NCI-H1092 treated with DMSO at 0.1 percent for 48 hours (cell line): ENCODE measurements at places on chromosomes 11 and 22.

- DNase-seq: no peak
Observed at GRCh38 chr11:111168871-111169270, 76.7 kb upstream of the POU2AF2 start.

DNA sequence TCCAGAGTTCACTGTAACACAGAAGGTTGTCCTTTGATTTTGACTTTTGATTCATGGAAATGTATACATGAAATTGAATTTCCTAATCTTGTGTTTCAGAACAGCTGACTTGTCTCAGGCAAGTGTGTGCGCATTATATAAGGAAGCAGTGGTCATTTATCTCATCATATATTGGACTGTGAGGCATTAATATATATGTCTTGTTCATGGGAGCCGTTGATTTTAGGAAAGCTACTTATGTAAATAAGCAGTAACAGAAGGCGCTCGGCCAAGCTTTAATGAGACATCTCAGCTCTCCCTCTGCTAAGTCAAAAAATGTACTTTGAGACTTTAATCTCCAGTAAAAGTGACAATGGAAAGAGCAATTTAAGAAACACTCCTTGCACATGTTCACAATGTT lies 100.5 kb downstream of the PDHX start:
- DNase-seq: no peak

- no peak for DNase-seq
Observed at GRCh38 chr22:22945195-22945594, 57.6 kb downstream of the IGLL5 start.

DNA sequence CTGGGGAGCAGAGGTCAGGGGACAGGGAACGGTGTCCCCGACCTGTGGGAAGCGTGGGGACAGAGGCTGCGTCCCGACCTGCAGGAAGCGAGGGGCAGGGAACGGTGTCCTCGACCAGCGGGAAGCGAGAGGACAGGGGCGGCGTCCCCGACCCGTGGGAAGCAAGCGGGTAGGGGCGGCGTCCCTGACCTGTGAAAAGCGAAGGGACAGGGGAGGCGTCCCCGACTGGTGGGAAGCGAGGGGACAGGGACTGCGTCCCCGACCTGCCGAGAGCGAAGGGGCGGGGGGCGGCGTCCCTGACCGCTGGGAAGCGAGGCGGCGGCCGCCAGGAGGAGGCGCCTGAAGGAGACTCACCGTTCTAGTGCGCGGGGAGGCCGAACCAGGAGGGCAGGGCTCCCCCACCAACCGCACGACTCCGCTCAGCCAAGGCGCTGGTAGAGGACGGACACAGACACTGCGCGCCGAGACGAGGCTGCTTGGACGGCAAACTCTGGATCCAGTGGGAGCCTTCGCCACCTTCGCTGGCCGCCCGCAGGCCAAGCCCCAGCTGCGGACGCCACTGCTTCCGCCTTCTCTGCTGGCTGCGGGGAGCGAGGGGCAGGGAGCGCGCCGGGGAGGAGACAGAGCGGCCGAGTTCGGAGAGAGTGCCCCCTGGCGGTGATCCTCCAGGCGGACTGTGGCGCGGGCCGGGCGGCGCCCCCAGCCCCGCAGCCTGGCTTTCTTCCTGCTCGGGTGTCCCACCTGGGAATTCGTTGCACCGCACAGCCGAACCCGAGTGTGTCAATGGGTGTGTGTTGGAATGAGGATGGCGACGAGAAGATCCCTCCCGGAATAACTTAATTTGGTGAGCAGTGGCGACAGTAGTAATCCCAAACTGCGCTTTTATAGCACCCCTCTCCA lies at the start of gene TRAF6:
Gene TRAF6 (minus strand): TSS at position 579 of the 900 bp plus-strand sequence. CDS start 8,757 bp downstream, outside the sequence.
- peak; percentile 67 for DNase-seq

DNA sequence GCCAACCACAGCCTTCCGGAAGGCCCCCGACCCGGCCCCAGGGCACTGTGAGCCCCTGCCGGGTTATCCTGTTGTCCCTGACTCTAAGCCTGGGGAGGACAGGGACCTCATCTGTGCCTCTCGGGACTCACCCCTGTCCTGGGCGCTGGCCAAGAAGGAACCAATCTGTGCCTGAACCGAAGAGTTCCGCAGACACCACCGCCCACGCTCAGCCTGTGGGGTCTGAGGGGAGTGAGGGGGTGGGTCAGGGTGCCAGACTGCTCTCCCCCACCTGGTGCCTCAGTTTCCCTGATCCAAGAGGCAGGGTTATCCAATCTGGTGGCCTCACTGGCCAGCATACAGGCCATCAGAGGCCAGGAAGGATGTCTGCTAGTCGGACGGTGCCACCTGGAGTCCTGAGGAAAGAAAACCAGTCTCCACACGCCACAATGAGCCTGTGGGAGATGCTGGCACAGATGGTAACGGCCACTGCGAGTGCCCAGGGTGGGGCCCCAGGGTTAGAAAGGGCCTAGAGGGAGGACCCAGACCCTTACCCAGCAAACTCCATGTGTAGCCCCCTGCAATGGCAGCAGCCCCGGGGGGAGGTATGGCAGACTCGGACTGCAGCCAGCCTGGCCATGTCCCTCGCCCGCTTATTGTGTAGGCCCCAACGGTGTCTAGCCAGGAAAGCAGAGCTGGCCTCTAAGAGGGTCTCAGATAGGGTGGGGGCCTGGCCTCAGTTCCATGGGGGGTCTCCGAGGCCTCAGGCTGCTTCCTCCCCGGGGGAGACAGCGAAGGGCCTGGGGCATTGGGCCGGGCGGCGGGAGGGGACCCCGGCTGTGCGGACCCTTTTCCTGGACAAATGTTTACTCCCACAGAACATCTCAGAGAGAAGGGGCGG lies 827 bp upstream of the TNNT3 start:
- no peak for DNase-seq

DNA sequence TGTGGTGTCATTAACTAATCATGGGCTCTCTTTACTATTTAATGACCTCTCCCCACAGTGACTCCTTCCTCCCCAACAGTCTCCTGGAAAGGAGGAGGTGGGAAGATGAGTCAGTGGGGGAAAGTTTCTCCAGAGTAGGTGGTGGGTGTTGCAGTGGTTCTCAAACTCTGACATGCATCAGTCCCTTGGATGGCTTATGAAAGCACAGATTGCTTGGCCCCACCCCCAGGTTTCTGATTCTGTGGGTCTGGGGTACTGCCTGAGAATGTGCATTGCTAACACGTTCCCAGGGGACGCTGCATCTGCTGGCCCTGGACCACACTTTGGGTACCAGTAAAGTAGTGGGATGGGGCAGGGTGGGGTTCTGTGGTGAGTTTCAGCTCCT lies 9.8 kb downstream of the CD82 start:
- DNase-seq: no peak

DNA sequence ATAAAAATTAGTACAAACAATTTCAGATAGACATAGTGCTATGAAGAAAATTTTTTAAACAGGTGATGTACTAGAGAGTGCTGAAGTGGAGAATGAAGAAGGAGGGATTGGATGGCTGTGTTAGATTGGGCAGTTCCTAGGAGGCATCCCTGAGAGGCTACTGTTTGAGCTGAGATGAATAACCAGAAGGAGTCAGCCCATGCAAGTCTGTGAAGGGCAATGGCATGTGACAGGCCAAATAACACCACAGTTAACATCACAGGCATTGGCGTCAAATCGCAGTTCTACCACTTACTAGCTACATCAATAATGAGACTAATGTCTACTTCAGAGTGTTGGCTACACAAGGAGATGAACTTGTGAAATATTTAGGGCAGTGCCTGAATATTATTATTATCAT lies 35.4 kb downstream of the HORMAD2 start:
- no peak for DNase-seq

- no peak for DNase-seq
Observed at GRCh38 chr11:112631333-112631732, 329.9 kb upstream of the NCAM1 start.

DNA sequence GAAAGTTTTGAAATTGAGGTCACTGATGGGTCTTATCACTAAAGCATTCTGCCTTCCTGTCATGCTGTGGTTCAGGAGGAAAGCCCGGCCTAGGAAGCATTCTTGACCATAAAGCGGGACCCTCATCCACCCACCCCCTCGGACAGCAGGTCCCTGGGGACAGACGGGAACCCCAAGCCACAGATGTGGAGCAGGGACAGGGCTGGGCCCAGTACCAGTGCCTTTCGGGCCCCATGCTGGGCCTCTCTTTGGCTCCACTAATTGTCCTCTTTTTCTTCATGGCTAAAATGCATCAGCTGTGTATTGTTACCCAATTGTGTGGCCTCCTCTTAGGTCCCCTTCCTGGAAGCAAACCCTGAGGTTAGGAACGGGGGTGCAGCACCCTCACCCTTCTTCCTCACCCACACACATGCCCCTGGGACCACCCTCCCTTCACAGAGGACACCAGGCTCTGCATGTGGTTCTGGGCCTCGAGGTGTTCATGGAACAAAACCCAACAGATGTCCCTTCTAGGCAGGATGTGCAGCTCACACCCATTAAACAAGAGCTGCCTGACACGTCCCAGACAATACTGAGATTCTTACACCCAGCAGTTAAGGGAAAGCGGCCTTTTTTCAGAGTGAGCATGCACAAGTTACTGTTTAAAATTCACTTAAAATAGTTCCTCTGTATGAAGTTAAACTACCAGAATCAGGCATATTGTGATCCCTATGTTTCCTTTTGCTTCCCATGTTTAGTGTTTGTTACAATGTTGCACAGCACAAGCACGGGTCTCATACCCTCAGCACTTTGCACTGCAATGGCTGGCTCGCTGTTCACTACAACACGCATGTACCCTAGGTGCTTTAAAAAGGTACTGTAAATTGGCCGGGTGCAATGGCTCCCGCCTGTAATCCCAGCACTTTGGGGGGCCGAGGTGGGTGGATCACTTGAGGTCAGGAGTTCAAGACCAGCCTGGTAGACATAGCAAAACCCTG lies 807.6 kb downstream of the BRD1 start:
- DNase-seq: no peak

DNA sequence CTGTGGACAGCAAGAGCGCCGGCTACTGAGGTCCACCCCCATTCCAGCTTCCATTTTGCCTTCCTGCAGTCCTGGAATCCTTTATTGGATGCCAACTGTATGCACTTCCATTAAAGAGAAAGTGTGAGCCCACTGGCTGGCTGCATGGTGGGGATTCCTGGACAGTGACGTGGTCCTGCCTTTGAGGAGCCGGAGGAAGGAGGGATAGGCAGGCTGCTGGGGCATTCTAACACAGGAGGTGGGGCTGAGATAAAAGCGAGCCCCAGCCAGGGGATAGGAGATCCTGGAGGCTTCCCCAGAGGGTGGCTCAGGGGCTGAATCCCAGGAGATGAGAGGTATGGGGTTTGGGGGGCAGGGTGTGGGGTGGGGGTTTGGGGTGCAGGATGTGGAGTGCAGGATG lies 984.7 kb downstream of the BRD1 start:
- DNase-seq: no peak

- no peak for DNase-seq
Observed at GRCh38 chr11:1281974-1282365, 27.5 kb downstream of the TOLLIP start.

DNA sequence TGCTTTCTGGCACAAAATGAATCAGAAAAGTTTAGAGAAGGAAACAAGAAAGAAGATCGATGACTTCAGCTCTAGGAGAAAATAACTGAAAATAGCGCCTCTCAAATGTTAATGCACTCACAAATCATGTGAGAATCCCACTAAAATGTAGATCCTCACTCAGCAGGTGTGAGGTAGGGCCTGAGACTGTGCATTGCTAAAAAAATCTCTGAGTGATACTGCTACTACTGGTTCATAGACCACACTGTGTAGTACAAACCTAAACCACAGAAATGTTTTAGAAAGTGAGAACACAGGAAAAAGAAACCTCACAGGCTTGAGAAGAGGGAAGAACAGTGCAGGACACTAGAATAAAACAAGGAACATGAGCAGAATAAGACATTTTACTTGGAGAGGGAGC lies 2.0 kb downstream of the OR8D4 start:
- DNase-seq: no peak

GRCh38 chr11:120303004-120303637 lies 22.0 kb upstream of the TLCD5 start:
- peak; percentile 23 for DNase-seq

- no peak for DNase-seq
Observed at GRCh38 chr11:104965735-104966134, 2.6 kb downstream of the CASP4 start.

DNA sequence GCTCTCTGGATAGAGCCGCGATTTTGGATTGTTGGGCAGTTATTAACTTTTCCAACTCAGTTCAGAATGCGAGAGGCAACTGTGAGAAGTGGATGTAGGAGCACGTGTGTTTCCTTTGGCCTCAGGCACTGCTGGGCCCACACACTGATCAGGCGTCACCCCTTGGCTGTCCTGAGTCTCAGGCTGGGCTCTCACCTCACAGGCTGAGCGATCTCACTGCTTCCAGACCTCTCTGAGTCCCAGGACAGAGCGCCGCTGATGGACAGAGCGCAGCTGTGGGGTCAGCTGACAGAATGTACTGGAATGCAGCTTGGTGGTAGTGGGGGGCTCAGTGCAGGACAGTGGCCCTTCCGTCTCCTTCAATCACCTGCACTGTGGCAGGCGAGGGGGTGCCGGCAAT lies 516.2 kb downstream of the TBC1D22A start:
- no peak for DNase-seq
